Activated CD4-positive, alpha-beta T cell treated with anti-CD3 and anti-CD28 coated beads, Interleukin-2, amount 50 U/mL, for 24 hours (primary cell): ENCODE measurements at places on chromosomes 2 and 18.

DNA sequence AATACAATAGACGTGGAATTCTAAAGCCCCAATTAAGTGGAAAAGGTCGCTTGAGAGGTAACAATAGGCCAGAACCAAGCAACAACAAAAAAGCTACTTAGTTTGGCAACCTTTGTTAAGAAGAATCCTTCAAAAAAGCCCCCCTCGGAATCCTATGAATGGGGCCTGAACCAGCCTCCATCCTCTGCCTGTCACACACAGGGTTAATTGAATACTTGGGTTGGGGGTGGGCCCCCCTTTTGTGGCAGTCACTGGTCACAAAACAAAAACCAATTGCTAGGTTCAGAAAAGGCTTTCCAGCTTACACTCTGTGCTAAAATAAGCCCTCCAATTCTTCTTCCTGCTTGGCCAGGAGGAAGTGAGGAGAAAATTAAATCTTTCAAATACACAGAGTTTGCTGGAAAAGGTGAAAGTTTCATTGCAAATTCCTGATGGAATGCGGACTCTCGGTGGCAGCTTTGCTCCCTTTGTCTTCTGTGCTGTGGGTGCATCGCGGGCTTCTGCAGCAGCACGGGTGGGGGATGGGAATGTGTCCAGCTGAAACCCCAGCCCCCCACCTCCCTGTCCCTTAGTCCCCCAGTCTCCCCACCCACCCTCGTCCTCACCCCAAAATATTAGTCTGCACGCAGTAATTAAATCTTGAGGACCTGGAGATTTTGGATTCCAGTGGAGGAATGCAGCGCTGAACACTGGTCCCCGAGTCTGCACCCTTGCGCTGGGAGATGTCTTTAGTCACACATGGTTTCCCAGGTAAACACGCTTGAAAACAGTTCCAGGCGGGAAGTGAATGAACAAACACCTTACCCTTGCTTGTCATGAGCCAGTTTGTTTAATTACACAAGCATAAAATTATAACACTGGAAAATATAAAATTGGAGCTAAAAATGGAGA lies 254.3 kb downstream of the SOX11 start:
- no peak for DNase-seq

DNA sequence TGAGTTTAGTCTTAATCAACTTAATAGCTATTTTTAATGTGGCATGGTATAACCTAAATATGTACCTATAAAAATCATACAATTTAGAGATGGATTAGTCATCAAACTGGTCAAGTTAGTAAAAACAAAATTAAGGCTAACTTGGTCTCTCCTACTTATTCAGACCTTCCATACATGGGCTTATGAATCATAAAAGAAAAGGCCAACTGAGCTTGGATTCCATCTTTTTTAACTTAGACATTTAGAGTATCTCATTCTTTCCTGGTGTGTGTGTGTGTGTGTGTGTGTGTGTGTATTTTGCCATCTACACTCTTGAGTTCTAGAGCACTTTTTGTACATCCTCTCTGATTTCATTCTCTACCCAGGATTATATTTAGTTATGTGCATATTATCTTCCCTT lies 637.5 kb downstream of the PLCL1 start:
- no peak for DNase-seq

- no peak for DNase-seq
These were observed 41.6 kb upstream of the GPR39 start for GRCh38 chr2:132374961-132375360.

DNA sequence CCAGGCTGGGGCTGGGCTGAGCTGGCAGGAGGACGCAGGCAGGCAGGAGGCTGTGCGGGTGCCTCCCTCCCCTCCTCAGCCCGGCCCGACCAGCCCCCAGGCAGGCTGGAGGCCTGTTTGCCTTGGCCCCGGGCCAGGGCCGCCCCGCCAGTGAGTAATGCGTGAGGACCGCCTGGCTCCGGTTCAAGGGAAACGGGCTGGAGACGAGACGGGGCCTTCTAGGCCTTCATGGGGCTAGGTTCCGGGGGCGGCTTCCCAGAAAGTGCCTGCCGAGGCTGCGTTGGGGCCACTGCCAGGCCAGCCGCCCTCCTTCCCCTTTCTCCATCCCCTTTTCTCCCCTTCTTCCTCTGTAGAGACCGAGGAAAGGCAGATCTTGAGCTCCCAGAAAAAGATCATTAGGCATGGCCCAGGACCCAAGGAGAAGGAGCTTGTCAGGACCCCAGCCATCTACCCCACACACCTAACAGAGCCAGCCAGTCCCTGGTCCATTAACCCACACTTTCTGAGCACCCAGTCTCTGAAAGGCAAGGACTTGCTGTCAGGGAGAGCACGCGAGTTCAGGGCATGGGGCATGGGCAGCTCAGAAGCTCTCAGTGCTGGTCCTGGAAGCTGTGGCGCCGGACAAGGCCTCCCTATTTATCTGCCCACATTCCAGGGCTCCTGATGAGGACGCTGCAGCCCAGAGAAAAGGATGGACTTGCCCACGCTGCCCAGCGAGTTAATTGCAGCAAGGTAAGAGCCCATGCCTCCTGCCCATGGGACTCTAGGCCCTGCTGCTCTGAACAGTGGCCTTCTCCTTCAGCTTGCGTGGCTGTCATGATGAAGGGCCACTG lies 48.5 kb downstream of the SMAD7 start:
- DNase-seq, result no peak

DNA sequence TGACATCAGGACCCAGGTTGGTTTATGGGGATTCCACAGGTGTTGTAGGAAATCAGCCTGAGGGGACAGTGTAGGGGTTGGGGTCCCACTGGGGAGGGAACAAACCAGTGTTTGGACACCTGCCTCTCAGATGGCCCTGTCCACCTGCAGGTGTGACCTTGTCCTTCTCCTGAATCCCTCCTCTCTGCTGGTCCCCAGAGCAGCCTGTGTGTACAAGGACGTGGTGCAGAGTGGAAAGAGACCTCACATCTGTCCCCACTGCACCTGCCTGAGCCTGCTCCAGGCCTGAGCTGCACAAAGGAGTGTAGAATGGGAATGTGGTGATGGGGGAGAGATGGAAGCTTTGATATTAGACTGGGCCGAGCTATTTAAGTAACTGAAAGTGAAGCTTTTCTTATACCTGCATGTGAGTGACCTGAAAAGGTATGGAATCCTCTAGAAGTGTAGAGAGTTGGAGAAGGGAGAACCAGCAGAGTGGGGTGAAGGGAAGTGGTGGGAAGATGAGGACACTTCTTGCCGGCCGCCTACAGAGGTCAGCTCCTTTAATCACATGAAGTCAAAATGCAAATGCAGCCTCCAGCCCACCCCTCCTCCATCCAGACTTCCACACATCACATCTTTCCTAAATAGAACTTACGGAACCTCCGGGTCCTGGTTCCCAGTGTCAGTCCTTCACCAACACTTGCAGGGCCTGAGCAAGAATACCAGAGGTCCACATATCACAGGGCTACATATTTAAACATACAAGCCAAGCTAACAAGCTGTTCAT lies 89.3 kb upstream of the SMAD2 start:
- no peak for DNase-seq

GRCh38 chr2:12457831-12458230 lies 258.9 kb upstream of the TRIB2 start:
- DNase-seq, result no peak

DNA sequence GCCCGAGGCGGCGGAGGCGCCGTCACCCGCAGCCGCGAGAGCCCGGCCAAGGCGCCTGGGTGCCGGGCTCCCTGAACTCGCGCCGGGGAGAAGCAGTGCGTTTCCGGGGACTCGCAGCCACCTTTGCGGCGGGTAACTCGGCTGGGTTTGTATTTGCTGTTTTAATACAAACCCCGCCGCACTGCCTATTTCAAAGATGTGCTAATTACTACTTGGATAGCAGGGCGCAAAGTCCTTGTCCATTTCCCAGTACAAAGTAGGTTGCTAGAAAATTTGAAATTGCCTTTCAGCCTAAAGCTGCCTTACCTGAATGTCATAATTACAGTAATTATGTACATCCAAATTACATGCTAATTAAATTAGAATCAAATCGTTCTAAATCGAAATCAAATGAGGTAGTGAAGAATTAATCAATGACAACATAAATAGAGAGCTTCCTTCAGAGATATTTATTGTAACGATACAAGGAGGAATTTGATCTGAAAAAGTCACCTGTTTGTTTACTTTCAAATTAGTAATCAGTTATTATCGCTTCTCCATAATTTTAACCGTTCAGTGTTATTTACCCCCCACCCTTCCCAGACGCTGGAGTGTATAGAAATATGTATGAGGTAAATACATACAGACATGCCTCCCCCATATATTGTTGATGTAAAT lies 8.1 kb downstream of the SP9 start:
- no peak for DNase-seq

DNA sequence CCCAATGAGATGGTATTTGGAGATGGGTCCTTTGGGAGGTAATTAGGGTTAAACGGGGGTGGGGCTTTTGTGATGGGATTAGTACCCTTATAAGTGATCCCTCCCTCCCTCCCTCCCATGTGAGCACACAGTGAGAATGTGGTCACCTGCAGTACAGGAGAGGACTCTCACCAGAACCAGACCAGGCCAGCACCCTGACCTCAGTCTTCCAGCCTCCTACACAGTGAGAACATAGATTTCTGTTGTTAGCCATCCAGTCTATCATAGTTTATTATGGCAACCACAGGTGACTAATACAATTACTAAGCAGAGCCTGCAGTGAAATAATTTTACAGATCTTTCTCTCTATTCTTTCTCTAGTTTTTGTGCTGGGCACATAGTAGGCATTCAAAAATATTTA lies 137.7 kb upstream of the PKDCC start:
- no peak for DNase-seq

DNA sequence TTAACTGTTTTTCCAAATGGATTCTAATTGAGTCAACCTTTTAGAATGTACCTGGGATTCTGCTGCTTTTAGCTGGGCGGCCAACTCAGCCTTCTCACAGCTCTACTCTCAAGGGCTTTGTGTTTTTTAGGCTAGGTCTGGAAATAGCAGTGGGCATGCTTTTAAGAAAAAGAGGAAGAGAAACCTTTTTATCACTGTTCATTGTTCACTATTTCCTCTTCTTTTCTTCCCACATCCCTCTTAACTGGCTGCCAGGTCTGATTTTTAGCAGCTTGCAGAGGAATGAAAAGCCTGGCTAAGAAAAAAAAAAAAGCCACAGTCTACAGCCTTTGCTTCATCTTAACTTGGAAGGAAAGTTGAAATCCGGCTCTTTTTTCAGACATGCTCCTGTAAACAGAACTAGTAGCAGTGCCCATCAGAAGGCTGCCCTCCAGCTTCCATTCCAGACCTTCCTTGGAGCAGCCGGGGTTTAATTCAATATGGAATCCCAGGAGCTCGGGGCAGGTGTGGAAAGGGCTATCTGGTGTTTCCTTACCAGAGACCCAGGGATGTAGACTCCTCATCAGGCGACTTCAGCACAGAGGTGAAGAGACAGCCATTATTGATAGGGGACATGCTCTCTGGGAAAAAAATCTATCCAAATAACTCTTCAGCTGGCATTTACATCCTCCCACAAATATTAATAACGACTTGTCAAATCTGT lies 230.7 kb downstream of the MYO3B start:
- DNase-seq, result no peak

- DNase-seq, result no peak
These were observed 100.1 kb upstream of the ST3GAL5 start for GRCh38 chr2:85988914-85989270.

DNA sequence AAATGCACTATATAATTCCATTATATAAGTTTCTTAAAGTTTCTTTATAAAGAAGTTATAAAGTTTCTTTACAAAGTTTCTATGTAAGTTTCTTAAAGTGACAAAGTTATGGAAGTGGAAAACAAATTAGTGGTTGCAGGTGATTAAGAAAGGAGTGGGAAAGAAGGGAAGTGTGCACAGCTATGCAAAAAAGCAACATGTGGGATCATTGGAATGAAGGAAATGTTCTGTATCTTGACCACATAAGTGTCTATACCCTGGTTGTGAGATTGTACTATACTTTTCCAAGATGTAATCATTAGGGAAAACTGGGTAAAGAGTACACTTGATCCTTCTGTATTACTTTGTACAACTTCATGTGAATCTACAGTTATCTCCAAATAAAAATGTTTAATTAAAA lies 1541.1 kb downstream of the LRP1B start:
- DNase-seq, result no peak

DNA sequence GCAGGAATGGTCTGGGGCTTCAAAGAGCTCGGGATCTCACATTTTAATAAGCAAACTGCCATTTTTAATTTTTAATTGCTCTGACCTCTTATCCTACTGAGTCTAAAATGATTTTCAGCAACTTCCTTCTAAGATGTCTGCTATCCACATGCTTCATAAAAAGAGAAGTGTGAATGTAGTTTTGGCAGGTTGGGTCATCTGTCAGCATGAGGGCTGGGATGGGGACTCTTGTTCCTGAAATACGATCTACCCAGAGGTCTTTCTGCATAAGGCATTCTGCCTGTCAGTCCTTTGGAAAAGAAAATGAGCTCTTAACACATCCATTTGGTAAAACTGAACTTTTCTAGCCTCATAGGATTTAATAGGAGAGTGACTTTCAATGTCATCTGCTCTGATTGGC lies 252.8 kb upstream of the APCDD1 start:
- no peak for DNase-seq

DNA sequence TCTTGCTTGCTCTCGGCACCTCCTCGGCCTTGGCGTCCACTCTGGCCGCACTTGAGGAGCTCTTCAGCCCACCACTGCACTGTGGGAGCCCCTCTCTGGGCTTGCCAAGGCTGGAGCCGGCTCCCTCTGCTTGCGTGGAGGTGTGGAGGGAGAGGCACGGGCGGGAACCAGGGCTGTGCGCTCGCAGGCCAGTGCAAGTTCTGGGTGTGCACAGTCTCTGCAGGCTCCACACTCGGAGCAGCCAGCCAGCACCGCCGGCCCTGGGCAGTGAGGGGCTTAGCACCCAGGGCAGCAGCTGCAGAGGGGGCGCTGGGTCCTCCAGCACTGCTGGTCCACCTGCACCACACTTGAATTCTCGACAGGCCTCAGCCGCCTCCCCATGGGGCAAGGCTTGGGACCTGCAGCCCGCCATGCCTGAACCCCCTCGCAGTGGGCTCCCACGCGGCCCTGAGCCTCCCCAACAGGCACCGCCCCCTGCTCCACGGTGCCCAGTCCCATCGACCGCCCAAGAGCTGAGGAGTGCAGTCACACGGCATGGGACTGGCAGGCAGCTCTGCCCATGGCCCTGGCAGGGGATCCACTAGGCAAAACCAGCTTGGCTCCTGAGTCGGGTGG lies 411.2 kb upstream of the CHAC2 start:
- DNase-seq, result no peak

GRCh38 chr18:13268158-13269012 lies 49.8 kb downstream of the LDLRAD4 start:
- no peak for DNase-seq

GRCh38 chr2:31151501-31151900 lies 13.3 kb upstream of the GALNT14 start:
- no peak for DNase-seq
